ENCODE measurements at places on chromosomes 5 and 9.

DNA sequence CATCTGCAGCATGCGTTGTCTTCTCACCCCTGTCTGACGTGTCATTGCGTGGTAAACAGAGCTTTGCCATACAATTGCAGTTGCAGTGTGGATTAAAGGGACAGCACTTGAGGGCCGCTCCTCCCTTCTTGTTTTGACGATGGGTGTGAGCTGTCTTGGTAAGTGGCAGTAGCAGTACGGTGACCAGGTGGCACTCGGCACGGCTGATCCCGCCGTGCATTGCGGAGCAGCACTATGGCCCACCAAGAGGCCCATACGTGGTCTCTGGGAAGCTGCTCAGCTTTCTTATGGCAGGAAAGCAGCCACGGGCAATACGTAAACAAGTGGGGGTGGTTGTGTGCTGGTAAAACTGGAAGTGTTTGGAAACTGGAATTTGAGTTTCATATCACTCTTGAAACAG is 25.1 kb downstream of the EHMT1 start:
- DNase-seq = no peak

DNA sequence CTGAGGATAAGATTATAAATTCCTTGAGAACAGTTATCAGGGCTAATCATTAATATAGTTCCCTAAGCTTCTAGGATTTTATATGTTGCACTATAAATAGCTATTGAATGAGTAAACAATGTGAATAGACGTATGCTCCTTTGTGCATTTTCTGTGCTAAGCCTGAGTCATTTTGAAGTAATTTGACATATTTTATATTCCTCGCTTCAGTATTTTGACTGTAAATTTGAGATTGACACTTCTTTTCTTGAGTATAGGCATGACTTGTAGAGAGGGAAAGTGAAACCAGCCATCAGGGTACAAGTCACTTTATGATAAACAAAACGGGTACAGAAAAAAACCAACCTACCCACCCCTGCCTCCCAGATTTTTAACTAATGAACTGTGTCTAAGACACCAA is 367.7 kb upstream of the PRR16 start:
- DNase-seq = no peak

DNA sequence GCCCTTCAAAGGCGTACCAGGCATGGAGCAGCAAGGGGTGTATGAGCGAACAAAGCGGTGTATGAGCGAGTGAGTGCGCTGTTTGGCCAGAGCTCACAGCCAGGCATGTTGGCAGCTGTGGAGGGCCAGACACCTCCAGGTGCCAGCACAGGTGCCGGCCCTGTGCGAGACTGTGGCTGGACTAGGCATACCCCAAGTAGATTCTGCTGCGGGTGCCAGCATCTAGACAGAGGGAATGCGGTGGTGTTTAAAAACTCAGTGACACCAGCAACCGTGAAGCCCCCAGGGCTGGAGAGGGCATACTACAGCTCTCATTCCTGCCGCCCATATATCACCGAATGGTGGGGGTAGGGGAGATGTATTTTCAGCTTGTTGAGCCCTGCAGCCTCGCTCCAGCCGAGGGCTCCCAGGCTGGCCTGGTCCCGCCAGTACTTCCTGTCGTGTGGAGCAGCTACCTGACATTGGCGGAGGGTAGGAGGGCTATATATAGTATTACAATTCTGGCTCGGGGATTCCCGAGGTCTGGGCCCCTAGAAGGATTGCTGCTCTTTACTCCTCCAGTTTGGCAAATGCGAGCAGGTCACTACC is 1829.6 kb upstream of the NUDT12 start:
- DNase-seq = no peak

DNA sequence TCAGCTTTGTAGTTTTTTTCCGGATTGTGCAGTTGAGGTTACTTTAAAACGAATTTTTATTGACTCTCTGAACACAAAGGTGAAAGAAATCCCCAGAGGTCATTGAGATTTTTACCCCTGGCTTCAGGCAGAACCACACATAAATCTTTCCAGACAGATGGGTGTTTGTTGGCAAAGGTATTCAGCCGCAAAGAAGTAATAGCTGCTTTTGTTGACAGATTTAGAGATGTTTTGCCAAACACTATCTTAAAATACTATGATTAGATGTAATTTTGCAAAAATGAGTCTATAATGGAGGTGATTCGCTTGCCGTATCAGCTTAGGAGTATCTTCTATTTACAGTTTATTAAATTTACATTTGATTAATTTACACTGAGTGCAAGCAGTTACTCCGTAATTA is 418.3 kb upstream of the CLINT1 start:
- DNase-seq = no peak

DNA sequence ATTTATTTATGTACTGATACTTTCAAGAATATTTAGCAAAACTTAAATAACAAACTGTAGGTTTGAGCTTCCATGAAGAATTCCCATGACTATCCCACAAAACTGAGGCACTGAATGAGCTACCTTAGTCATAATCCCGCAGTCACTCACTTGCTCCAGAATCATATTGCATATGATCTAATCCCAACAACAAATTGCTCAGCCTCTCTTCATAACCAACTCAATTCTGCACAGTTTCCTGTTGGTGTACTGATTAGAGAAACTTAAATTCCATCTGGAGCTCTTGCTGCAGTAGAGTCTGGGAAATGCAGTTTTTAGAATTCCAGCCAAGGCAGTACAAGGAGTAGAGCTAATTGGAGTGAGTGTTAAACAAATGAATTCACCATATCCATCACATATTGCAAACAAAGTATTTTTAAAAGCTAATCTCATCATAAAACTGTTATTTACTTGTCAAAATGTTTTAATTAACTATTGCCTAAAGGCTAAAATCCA is 35.7 kb upstream of the CDH18 start:
- DNase-seq = no peak

- peak; percentile 55 for DNase-seq
Observed at GRCh38 chr5:180860273-180860886, 696 bp downstream of the ZFP62 start.

DNA sequence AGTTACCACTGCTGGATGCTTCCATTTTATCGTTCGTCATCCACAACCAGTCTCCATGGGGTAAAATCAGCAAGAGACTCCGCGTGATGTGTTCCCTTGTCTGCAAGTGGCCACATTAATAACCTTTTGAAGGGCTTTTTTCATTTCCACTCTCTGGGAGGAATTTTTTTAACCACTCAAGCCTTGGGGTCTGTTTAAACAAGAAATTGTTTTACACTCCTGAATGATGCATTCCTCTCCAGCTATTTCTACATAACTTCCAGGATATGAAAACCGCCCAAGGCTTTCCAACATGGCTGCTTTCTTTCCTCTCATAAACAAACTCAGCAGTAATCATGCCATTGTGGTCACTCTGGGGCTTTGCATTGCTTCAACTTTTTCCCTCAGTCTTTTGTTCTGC is 217.2 kb upstream of the DAPK1 start:
- no peak for DNase-seq

GRCh38 chr9:36144309-36145232 is 8.0 kb downstream of the GLIPR2 start:
- no peak for DNase-seq

- DNase-seq = no peak
Observed at GRCh38 chr9:78921341-78921740, 624.4 kb downstream of the PSAT1 start.

DNA sequence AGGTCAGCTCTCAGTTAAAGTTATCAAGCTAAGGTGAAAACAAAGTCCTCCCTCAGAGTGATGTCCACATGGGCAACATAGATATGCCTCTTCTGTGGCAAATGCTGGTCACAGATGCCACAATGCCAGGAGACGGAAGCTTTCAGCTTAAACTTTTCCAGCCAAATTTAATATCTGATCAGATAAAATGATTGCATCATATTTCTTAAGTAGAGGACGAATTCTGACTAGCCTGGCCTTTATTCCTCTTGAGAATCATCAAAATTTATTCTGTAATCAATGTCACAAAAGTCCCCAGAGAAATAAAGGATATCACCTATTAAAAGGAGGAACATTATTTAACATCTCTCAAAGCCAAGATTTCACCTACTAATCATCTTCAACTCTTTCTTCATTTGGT is 161.9 kb downstream of the MARCHF11 start:
- no peak for DNase-seq

DNA sequence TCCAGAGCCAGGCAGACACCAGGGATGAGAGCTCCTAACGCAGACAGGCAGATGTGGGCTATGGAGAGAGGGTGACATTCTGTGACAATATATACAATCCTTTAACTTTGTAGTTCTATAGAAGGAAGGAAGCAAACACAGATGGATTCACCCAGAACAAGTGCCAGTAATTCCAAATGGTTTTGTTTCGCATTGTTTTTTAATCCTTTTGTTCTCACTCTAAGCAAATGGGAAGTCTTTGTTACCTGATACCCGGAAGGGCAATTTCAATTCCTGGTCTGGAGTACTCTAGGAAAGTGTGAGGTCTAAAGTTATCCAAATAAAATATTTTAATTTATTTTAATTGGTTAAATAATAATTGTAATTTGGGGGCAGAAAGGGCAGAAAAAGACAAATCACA is 2.5 kb downstream of the FRMD3 start:
- no peak for DNase-seq

DNA sequence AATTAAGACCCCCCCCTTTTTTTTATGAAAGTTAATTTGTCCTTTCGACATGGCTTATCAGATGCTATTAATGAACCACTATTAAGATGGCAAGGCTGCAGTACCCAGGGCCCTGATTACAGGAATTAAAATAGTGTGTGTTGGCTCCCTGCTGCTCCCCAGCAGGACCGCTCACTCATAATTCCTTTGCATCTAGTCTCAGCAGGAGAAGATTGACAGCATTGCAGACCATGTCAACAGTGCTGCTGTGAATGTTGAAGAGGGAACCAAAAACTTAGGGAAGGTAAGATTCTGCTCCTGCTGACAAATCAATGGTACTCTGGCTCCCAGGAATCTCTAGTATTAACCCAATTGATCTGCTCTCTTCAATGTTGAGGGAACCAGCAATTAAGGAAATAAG is 61.0 kb downstream of the STX17 start:
- DNase-seq = no peak

Measured in umbilical cord (tissue), 2 donors.